ENCODE measurements at places on chromosomes 2 and 18.

GRCh38 chr2:74529357-74530238 is at the start of the genes AUP1 and HTRA2:
TSS of gene AUP1 (minus strand) at chr2:74529706. CDS start at chr2:74529629, 77 bp downstream.
TSS of gene HTRA2 (plus strand) at chr2:74529933. CDS start at chr2:74530007, 74 bp downstream.
- DNase-seq, result peak; percentile 99

GRCh38 chr2:206028101-206028500 is 57.9 kb downstream of the INO80D start:
- no peak for DNase-seq

- DNase-seq, result no peak
Observed at GRCh38 chr2:98149333-98149697, 62.3 kb downstream of the VWA3B start.

- no peak for DNase-seq
Observed at GRCh38 chr2:29478641-29479040, 363.4 kb downstream of the CLIP4 start.

DNA sequence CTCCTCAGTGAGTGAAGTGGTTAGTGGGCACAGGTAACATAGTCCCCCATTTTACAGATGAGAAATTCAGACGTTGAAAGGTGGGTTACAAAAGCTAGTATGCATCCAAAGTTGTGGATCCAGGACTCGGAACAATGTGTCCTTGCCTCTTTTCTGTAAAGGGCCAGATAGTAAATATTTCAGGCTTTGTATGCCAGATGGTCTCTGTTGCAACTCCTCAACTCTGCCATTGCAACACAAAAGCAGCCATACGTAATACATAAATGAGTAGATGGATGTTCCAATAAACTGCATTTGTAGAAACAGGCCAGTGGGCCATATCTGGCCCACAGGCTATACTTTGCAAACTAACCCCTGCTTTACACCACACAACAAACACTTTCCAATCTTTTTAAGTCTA is 166.6 kb upstream of the PKDCC start:
- DNase-seq, result no peak

DNA sequence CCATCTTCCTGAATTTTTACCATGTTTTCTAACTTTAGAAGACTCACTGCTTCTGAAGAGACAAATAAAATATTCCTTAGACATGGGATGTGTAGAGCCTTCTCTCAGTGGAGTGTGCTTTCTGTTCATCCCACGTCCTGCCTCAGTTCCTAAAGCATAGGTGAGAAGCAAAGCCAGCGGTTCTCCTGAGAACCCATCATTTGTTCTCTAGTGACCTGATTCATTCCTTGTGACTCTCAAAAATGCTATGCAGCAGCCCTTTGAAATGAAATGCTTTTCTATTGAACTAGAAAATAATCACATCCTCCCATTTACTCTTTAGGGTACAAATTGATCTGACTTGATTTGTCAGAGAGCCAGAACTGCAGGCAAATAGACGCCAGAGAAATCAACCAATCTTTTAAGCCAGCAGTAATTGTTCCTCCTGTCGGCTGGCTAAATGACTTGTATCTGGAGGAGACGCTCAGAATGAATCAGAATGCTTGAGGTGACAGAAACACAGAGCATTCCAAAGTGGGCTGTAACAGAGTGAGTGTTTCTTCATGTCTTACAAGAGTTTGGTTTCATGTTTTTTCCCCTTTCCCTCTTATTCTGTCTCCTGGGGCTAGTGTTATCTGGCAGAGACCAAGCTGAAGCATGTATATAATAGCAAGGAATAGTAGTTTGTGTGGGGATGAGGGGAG is 81.3 kb upstream of the TMEM178A start:
- DNase-seq, result peak; percentile 10

- DNase-seq, result no peak
Observed at GRCh38 chr2:97707362-97708047, 5.9 kb upstream of the ZAP70 start.

DNA sequence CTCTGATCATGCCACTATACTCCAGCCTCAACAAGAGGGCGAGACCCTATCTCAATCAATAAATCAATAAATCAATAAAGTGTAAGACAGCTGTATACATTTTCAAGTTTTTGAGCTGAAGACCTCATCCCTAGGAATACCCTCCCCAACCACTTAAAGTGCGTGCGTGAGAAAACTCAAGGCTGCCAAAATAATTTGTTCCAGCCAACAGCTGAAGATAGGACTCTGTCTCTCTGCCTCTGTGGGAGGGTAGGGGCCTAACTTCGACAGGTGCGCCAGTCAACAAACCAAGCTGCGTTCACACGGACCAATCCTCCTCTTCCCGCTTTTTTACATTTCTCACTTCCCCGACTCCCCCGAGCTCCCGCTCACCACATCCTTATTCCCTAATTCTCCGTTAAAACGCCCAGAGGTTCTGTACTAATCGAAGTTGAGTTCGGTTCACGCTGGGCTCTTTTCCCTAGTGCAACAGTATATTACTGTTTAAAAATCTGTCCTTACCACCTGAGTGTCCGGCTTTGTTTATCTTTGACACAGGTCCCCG is 618 bp downstream of the POLR2D start:
- no peak for DNase-seq

GRCh38 chr2:241904791-241905710 is 35.5 kb downstream of the RTP5 start:
- DNase-seq, result no peak

DNA sequence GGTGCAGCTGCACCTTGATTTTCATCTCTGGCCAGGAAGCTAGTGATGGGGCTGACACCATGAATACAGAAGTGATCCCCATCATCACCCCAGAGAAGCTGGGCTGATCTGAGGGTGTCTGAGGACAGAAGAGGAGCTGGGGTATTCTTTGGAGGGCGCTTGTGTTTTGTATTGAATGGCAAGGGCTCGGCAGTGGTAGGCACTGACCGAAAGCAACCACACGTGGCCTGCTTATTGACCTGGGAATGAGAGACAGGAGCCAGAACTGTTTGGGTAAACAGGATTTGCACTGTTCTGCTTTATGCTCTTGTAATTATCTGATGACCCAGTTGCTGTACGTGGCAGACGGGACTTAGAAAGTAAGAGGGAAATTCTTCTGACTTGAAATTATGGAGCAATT is 62.6 kb upstream of the RPL31 start:
- DNase-seq, result no peak

DNA sequence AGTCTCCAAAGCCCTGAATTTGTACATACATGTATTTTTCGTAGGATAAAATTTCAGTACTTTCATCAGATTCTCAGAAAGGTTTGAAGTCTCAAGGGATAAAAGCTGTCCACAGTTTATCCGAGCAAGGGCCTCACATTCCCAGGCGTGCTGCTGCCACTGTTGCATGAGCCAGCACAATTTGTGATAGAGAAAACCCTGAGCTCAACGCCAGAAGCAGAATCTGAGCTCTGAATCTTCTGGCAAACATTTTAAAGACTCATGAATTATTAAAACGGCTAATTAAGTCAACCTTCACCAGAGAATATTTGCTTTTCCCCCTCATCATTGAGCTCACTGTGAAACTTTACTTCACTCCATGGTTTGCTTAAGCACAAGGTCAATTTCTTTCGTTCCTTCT is 38.5 kb upstream of the STPG4 start:
- no peak for DNase-seq

GRCh38 chr2:191478799-191479679 is 198.9 kb upstream of the NABP1 start:
- no peak for DNase-seq

DNA sequence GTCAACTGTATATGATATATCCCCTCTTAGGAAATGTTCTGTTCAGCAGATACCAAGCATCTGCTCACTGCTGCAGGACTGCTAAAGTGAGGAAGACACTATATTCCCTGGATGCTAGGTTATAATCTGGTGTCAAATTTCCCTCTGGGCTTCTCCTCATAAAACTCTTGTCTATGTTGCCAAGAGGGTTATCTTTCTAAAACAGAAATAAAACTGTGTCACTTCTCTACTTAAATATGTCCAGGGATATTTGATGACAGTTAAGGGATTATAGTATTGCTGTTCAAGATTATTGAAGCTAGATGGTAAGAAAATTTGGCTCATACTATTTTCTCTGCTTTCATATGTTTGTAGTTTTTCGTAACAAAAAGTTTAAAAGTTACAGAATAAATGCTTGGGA is 30.5 kb upstream of the SNRNP27 start:
- DNase-seq, result no peak

DNA sequence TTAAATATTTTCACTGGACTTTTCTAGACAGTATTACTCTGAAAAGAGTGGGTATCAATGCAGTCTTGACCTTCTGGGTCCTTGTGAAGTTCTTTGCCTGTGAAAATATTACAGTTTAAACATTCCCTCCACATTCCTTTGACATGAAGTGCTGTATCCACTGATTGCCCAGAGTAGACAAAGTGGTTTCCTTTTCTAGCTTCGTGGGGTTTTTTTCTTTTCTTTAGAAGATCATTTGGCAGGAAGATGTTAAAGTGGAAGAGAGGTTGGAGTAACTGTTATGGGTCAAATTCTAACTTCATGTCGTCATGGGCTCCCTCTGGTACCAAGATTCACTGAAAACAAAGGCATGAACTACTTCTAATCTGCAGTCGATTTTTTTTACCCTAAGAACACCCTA is 496.9 kb downstream of the EPHA4 start:
- DNase-seq, result no peak

DNA sequence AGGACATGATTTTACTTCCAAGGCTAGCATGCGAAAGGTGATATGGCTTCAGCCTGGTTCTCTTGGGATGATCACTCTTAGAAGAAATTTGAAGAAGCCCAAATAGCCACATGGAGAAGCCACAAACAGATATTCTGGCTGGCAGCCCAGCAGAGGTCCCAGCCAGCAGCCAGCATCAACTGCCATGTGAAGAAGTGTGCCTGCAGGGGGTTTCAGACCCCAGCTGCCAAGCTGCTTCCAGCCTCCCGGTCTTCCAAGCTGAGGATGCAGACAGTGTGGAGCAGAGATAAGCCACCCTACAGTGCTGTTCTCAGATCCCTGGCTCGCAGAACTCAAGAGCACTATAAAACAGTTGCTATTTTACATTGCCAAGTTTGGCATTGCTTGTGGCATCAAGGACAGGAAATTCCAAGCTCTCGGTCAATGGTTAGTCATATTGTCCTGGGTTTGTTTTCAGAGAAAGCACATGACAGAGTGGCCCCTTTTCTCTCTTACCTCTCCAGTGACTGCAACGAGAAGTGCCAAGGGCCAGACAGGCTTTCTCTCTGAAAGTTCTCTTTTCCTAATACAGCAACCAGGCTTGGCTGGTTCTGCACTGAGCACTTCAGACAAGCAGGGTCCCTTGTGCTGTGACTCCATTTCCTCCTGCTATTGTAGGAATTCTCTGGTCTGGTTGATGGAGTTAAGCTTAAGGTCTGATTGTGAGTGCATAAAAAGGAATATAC is 223.7 kb downstream of the ANKRD30B start:
- DNase-seq, result no peak

- DNase-seq, result no peak
Observed at GRCh38 chr2:111688482-111688881, 195.5 kb downstream of the ANAPC1 start.

DNA sequence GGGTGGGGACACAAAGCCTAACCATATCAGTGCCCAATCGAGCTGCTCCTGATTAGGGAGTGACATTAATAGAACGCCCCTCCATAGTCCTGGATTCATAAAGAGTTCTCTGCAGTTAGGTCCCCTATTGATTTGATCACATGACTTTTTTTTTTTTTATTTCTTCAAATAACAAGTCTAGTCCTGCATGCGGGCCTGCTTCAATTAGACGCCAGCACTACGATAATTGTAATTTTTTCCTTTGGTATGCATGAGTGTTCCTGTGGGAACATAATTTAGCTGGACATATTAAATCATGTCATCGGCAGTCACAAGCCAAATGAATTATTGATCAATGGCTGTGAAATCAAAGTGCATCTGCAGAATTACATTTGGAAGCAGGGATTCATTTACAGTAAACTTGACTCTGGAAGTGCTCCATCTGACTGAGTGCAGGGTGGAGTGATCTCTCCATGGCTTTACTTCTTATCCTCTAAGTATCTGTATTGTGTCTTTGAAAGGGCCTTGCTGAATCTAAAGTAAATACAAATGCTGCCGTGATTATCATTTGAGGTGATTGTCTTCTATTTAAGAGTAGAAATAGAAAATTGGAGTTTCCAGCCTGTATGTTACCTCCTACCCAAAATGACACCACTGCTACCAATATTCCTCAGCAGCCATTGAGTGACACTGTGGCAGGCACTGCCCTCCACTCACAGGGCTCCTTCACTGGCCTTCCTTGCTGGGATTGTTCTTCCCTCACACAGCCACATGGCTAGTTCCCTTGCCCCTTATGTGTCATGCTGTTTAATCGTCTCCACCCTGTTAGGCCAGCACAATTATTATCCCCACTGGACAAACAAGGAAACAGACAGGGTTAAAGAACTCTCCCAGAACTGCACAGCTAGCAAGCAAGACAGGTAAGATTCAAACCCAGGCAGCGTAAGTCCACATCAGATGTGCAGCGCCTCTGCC is 337.4 kb upstream of the ID2 start:
- DNase-seq, result no peak

DNA sequence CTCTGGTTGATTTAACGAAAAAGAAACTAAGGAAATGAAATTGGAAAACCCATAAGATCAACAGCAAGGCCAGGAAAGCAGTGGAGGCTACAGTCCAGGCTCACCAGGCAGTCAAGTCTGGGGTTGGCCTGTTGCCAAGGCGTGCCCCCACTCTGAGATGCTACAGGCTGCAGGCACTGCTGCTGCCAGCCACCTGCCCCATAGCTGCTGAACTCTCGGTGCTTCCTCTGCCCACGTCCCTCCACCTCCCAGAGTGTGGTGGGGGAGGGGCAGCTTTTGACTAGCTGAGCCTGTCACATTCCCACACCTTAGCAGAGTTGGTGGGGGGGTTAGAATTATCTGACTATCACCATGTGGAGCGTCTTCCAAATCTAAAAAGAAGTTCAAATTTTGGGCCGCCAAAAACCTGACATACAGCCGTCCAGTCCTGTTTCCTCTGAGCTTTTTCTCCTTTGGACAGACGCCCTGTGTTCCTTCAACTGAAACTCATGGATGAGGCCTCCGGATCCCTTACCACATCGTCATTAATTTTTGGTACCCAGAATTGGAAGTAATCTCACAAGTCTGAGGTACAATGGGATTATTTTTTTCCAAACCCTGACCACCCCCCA is 3.9 kb upstream of the SH3RF3 start:
- no peak for DNase-seq

- DNase-seq, result no peak
Observed at GRCh38 chr2:98485453-98485755, 40.7 kb downstream of the INPP4A start.

Measured in amniotic stem cell (primary cell).